Vagina (tissue), 2 donors: ENCODE measurements at places on chromosomes 3 and 15.

- peak; percentile 22 for DNase-seq
Measured at GRCh38 chr15:69748576-69749185, 296.1 kb downstream of the RPLP1 start.

GRCh38 chr15:91845720-91846119 is 7.8 kb upstream of the SLCO3A1 start:
- DNase-seq, result no peak

- no peak for DNase-seq
Measured at GRCh38 chr3:71780430-71780829, 4.5 kb downstream of the PROK2 start.

DNA sequence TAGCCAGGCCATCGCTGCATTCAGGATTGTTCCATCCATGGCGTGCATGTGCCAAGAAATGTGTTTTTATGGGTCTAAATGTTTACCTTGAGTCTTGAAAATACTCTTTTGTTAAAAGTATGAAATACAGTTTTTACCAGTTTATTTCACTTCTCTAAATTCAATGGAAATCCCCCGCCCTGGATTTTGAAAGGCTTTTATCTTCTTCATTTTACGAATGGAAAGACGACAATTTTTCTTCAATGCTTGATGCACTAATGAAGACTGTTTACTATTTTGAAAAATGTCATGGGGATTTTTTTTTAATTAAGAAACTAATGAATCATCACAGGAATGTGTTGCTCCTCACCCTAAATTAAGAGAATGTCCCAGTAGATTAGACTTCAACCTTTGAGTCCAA is 83.5 kb downstream of the FAM81A start:
- no peak for DNase-seq

- DNase-seq, result no peak
Measured at GRCh38 chr3:165197481-165197800, 1.3 kb upstream of the SLITRK3 start.

DNA sequence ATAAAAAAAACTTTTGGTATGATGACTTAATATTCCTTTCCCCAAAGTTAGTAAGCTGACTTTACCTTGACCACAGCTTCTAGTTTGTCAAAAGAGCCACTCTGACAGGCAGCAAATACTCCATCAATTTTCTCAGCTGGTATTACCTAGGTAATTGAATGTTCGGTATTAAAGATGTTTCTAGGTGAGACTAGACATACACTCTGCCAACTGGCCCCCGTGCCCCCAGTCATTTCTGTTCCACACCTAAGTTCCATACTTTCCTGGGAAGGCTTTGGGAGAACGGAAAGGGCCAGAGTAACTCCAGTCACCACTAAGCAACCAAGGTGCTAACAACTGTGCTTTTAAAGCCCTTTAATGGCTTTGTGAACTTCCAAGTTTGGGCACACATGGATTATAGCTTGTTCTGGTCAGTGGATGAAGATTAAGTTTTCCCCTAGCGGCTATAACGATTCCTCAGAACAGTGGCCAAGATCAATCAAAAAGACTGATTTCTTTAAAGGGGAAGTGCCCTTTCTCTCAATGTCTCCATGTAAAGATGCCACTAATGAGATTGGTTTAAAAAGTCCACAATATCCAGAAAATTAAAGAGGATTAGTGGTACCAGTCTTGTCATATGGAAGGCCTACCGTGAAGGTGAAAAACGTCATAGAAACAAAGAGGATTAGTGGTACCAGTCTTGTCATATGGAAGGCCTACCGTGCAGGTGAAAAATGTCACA is 7.0 kb downstream of the EIF4A2 start:
- no peak for DNase-seq

DNA sequence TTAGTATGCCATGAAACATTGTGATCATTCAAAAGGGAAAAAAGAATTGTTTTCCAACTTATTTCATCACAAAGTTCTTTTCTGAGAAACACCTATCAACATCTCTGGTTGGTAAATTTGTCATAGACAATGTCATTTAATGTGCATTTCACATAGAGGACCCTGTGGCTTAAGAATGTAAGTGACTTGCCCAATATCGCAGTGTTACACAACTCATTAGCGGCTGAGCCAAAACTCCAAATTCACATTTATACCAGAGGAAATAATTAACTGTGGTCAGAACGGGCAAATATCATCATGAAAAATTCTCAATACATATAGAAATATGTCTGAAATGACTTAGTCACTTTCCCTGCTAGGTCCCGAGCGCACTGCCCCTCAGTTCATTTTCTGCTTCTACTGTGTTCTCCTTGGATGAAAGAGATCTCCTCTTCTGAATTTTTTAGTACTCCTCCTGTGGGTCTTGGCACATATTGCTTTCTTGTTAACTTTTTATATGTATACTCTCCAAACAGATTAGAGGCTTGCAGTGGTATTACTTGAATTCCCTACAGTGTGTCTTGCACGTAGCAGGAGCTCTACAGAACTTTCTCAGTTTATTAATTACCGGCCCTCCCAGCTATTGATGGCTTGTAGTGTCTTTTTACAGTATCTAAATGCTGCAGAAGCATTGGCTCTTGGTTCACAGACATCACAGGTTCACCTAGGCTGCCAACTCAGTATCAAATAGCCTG is 33.1 kb downstream of the PTX3 start:
- no peak for DNase-seq

DNA sequence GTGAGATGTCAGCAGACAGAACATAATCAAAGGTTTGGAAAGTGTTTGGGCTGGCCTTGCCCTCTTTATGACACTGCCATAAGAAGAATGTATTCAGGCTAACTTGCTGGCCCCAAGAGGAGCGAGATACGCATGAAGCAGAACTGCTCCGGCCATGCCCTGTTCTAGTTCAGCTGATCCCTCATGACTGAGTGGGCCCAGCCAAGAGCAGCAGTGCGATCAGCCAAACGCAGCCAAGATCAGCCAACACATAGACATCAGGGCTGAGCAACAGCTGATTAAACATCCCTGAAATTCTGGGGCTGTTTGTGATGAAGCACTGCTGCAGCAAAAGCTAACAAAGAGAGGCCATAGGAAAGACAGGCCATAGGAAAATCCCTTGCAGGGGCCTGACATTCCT is 24.1 kb downstream of the POMGNT2 start:
- DNase-seq, result peak; percentile 64

- no peak for DNase-seq
Measured at GRCh38 chr3:45330510-45331295, 57.7 kb upstream of the LARS2 start.

DNA sequence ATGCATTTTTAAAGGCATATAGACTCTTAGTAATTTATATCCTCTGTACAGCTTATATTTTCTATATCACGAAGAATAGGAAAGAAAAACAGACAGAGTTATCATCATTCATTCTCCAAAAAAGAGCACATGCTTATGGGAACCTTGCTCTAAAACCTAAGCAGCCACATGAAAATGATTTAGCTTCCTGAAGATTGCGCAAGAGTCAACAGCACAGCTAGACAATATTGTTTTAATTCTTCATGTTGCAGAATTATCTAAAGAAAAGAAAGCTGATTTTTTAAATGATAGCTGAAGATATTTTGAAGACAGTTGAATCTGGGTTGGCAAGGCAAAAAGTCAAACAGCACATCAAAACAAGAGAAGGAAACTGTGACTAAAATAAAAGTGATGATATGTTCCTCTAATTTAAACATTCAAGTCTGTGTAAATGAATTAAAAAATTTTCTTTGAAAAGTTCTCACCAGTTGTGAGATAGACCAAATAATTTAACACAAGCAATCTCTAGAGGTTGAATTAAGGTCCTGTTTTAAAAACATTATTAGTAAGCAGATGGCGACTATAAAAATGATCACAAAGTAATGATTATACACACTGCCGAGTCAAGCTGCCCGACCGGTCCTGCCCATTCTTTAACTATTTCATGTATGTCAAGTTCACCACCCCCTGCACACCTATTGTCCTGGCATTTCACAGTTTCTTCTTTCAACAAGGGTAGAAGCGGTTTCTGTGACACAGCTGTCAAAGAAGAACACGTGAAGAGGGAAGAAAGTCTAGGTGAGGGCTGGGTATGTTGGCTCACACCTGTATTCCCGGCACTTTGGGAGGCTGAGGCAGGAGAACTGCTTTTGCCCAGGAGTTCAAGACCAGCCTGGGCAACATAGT is 74.2 kb upstream of the BHLHE40 start:
- no peak for DNase-seq

GRCh38 chr3:125359700-125360099 is 15.4 kb downstream of the ZNF148 start:
- no peak for DNase-seq

- no peak for DNase-seq
Measured at GRCh38 chr3:66644549-66644948, 143.7 kb upstream of the LRIG1 start.

- no peak for DNase-seq
Measured at GRCh38 chr3:170256597-170256996, 34.4 kb downstream of the PRKCI start.

DNA sequence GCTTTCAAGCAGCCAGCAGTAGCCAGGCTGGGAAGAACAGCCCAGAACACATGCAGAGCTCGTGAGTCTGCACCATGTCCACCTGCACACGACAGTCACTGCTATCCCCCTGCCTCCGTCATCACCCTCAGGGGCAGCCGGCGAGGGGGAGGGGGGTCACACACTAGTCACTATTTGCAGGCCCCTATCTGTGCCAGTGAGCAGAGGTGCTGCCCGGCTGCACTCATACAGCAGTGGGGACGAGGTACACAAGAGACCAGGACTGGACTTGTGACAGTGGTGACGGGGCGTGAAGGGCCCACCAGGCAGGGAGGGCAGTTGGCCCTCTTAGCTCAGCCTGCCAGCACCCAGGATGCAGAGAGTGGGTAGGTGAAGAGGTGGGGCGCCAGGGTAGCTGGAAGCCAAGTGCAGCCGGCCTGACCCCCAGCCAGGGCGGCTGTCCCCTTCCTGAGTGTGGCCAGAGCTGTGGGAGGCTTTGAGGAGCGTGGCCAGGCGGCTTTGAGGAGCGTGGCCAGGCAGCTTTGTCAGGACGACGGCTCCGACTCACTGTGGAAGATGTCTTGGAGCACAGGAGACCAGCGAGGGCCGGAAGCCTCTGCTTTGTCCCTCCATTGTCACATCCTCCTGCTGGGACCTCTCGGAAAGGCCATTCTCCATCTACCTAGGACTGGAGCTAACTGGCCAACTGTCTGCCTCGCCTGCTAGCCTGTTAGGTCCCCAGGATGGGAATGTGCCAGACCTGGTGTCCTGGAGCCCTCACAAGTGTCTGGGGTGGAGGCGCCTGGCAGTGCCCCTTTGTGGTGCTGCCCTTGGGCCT is 52.1 kb upstream of the FGD5 start:
- peak; percentile 69 for DNase-seq

DNA sequence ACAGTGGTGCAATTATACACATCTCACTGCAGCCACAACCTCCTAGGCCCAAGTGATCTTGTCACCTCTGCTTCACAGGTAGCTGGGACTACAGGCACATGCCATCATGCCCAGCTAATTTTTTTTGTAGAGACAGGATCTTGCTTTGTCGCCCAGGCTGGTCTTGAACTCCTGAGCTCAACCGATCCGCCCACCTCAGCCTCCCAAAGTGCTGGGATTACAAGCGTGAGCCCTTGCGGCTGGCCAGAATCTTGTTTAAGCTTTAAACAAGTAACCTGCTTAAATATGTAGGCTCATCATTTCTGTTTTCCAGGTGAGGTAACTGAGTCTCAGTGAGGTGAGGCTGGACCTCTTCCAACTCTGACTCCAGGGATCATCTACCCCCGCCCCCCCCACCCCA is 7.7 kb upstream of the PSTPIP1 start:
- DNase-seq, result no peak

DNA sequence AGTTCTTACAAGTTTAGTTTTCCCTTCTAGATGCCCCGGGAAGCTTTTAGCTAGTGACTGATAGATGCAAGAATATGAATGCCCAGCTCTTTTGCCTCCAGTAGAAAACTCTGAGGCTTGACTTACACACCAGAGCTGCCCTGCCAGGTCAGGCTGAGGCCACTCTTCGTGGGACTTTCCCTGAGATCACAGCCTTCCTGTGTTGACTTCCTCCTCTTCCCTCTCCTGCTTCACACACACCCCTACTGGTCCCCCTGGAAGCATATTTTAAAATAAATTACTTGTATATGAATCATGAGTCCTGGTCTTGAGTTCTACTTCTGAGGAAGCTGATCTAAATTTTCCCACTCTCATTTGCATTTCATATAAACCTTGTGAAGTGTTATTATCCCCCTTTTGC is 413.7 kb downstream of the PDCD6IP start:
- DNase-seq, result no peak

GRCh38 chr3:130378677-130379191 is 33.3 kb downstream of the COL6A5 start:
- DNase-seq, result no peak

GRCh38 chr15:40002295-40002694 is 36.7 kb downstream of the SRP14 start:
- DNase-seq, result no peak

- no peak for DNase-seq
Measured at GRCh38 chr3:27985369-27986035, 255.9 kb upstream of the CMC1 start.

GRCh38 chr3:151282921-151283320 is 4.6 kb upstream of the P2RY14 start:
- no peak for DNase-seq

DNA sequence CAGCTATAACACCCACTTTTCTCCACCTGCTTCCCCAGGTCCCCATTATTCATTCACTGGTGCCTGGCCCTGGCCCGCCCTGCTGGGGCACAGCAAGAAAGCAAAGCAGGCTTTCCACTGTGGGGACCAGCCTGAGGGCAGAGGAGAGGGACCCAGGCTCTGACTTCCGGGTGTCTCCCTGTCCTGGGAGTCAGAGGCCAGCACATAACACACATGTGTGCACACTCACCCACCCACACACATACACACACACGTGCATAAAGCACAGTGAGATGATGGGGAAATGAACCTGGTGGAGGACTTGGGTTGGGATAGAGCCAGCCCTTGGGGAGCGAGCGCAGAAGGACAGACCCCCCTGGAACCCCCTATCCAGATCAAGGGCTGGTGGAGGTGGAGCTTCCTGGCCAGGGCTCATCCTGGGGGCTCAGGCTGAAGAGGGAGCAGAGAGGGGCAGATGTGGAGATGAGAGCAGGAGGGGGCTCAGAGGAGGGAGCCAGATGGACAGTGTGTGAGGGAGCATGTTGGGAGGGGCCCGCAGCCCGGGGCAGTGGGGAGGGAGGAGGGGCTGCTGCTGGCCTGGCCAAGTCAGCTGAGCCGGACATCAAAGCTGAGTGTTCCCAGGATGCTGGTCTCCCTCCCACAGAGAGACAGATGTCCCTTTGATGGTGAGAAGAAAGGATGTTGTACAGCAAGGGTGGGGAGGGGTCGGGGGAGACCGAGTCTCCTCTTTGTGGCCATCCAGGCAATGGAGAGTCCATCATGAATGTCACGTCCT is 78.2 kb downstream of the LINGO1 start:
- DNase-seq, result no peak

- DNase-seq, result no peak
Measured at GRCh38 chr15:68333775-68334470, 56.4 kb downstream of the FEM1B start.
